NK-92 treated with Interleukin-12 subunit alpha and Interleukin-12 subunit beta, amount 100 ng/mL, for 24 hours (cell line): ENCODE measurements at places on chromosomes 2 and 18.

GRCh38 chr2:16869711-16870110 lies 204.1 kb upstream of the CYRIA start:
- no peak for DNase-seq

DNA sequence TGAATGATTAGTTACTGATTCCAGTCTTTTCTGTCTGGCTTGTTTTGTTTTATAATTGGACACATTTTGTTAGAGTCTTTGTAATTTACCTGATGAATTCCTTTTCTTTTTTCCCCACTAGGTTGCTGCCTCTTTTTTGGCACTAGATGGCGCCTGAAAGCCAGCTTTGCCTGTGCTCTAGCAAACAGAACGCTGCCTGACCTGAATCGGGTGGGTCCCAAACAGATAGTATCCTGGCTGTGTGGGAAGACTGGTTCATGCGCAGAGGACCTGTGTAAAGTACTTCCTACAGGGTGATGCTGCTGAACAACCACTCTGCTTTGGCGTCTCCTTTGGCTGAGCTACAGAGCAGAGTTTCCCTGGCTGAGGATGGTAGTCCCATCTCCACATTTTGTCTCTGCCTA lies 288.2 kb downstream of the IKZF2 start:
- DNase-seq = no peak

GRCh38 chr18:46264255-46264654 lies 160.1 kb downstream of the HAUS1 start:
- no peak for DNase-seq

DNA sequence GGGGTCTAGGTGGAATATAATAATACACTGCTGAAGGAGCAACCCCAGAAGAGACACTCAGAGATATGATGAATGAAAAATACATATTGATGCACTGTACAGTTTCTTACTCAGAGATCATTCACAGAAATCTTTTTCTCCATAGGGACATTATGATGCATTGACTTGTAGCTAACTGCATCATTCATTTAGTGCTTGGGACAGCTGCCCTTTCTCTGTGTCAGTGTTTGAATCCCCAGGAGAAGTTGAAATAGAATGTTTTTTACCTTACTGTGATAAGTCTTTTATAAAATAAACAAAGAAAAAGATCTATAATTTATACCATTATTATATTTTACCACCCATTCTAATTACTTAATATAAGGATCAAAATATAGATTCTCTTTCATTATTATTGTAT lies 91.7 kb upstream of the DSEL start:
- DNase-seq = no peak

DNA sequence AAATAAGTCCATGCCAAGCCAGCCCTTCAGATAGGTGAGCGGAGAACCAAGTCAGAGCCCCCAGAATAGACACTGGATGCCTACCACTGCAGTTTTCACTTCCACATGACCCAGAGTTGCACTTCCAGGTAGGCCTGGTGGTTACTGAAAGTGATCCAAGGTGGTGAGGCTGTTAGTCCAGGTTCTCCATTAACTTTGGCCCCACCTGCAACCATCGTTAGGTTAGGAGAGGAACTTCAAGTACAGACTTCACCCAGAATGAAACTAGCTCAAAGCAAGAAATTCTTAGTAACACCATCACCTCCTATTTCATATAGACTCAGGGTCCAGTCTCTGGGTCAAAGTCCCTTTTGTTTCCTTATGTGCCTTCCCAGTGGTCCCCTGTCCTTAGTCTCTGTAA lies 293.1 kb upstream of the ID2 start:
- DNase-seq = no peak

- DNase-seq = no peak
Measured at GRCh38 chr2:30283931-30284565, 52.7 kb downstream of the LBH start.

- no peak for DNase-seq
Measured at GRCh38 chr2:66689456-66690051, 254.6 kb downstream of the MEIS1 start.

- no peak for DNase-seq
Measured at GRCh38 chr2:46329803-46330775, 32.9 kb downstream of the EPAS1 start.

- no peak for DNase-seq
Measured at GRCh38 chr2:201923436-201924328, 110.0 kb upstream of the FZD7 start.

DNA sequence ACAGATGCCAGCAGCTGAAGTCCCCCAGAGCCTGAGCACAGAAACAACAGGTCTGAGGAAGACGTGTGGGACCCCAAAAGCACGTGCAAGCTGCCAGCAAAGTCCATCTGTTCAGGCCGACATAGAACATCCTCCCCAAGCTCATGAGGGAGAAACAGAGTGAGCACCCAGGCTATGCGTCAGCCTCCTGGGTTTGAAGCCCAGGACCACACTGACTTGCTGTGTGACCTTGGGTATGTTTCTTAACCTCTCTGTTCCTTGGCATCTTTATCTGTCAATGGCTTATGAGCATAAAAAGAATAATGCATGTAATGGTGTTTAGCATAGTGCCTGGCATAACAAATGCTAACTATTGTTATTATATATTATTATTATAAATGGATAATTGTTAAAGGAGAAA lies 40.3 kb downstream of the COL4A4 start:
- no peak for DNase-seq

DNA sequence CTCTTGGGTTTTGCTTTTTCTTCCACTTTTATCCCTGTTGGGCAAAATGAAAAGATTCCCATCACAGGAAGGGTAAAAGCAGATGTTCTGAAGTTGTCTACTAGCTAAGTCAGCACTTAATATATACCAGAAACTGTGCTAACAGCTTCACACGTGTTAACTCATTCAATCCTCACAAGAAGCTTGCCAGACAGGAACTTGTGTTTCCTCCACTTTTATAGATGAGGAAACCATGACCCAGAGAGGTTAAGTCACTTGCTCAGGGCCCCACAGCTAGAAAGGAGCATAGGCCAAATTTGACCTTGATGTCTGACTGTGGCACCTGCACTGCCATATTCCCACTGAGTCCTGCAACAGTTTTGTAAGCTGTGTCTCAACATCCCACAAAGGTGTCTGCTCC lies 76.8 kb upstream of the EPC2 start:
- no peak for DNase-seq

DNA sequence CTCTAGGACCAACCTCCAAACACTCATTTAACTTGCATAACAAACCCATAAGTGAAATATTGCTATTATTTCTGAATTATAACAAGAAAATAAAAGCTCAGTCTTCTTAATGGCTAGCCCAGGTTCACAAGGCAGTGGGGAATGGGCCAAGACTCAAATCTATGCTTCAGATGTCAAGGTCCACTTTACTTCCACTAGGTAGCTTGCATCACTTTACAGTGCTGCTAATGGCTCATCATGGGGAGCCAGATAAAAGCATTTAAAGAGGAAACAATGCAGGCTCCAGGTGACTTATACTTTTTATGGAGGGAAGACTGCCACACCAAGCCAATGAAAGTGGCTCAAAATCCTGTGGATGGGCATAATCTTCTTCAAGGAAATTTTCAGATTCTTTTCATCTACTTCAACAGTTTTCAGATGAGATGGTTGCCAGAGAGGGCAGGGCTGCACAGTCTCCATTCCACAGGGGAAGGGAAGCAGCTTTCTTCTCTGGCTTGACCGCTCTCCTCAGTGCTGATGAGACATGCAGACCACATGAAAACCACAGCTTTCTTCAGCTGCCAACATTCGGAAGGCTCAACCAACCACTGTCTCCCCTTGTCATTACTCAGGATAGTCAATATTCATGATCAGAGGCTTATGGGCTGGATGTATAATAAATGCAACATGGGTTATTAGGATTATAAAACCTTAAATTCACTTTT lies 361.9 kb upstream of the MEX3C start:
- DNase-seq = no peak

DNA sequence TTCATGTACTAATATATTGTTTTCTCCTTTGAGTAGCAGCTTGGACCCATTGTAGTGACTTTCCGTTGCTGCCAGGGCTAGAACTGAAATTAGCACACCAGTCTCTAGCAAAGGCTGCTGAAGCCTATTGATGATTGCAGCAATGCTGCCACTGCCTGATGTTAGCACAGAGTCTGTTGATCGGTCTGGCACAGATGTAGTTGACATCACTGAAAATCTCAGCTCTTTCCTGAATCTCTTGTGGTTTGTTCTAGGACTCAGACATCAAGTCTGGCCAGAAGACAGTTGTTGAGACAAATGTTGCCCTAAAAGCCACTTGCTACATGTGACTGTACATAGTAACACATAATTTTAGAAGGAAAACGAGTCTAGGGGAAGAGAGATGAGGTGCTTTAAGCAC lies 47.2 kb downstream of the VAPA start:
- no peak for DNase-seq

DNA sequence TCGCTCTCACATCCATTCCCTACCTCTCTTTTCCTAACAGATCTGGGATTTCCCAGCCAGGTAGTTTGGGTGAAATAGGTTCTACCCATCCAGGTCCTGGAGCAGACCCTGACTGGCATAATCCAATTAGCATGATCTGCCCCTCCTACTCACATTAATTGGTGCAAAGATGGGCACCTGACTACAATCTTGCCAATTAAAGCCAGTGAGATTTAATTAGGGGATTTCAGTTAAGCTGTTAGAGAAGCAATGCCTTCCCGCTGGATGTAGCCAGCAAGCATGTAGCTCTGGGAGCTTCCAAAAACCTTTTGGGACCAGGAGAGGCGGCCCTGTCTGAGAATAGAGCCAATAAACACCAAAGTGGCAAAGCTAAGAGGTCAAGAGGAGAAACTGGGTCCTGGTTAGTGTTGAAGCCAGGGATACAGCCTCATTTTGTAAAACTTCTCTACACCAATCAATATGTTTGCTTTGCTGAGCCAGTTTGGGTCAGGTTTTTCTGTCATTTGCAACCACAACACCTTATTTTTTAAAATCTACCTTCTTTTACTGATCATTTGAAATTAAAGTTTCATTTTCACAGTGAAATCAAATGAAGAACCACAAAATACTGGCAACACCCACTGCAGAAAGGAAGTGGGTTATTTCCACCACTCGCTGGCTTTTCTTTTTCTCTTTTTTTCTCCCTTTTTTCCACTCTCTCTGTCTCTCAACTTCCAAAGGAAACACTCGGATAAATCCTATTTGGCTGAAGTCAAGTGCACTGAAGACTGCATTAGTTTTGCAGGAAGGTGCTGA lies 3.2 kb upstream of the TTC39C start:
- DNase-seq = no peak

DNA sequence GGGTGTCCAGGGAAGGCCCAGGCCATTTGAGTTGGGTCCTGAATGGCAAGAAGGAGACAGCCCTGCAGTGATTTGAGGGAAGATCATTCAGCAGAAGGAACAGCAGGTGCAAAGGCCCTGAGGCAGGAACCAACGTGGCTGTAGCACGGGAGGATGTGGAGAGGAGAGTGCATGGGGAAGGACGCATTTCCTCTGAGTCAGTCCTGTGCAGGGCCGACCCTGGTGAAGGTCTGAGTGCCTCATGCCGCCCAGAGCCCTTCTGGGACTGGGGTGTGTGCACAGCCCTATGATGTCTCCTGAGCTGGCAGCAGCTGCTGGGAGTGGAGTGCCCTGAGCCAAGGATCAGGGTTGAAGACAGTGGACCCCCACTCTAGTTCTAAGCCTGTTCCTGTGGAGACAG lies 17.9 kb upstream of the ARHGEF4 start:
- DNase-seq = no peak

DNA sequence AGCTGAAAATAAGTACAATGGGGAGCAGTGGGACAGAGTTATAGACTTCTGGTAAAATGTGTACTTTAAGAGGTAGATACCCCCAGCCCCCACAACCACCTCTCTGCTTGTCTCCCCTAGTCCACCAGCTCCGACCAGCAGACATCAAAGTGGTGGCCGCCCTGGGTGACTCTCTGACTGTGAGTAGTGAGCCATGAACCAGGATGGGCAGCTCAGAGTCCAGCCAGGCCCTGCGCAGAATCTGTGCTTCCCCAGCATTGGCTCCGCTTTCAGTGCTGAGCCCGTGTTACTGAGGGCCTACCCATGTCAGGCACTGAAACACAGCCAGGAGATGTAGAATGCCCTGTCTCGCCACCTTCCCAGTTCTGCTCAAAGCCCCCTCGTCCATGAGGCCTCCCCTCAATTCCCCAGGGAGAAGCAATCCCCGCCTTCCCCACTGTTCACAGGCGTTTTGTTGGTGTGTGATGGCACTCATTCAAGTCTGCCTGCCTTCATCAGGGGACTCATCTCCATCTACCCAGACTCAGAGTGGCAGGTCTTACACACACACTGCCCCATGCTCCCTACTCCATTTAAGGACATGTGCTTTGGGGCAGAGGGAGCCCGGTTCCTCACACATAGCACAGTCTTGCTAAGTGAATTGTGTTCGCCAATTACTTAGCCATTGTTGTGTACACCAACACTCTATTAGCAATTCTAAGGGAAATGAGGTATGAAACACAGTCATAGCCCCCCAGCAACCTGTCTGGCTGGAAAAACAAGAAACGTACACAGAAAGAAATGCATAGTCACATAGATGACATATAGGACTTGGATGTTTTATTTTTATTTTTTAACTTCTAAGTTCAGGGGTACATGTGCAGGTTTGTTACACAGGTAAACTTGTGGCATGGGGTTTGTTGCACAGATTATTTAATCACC lies 122.6 kb downstream of the PLB1 start:
- DNase-seq = no peak

- no peak for DNase-seq
Measured at GRCh38 chr18:28113271-28114029, 63.5 kb downstream of the CDH2 start.

- no peak for DNase-seq
Measured at GRCh38 chr18:8689517-8689916, 15.8 kb upstream of the MTCL1 start.

DNA sequence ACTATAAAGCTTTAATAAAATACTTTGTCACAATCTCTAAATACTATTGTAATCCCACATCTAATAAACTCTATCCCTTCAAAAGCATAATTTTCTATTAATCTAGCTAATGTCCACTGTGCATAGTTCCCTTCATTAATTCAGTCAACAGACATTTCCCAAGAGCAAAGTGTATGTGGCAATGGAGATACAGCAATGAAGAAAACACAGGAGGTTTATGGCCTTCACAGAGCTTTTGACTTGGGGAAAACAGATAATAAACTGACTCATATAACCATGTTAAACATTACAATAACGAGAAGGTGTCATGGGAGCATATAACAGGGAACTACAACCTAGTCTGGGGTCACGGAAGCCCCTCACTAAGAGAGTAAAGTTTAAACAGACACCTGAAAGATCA lies 86.3 kb downstream of the SPIRE1 start:
- no peak for DNase-seq

DNA sequence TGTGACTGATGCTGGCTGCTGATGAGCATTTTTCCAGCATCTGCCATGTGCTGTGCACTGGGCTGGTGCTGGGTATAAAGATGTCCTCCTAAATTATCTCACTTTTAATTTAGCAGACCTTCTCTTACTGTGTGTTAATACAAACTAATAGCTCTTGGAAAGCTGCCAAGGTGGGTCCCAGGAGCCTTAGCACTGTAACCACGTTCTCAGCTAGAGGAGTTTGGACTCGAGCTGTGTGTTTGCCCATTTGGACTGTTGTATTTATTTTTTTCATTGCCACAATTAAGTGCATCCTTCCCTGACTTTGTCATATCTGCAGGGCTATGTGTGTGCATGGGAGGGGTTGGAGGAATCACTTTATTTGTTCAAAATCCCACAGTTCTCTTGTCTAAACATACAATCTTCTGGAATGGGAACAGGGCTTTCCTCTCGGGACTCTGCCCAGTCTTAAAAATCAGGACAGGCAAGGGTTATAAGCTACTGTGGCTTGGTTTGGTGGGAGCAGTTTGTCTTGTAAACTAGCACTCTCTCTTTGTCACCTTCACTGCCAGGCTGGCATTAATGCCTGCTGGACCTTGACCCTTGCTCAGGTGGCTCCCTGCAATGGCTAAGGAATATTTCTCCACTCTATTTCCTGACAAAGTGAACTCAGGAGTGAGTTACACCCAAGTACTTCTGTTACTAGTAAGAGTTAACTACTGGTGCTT lies 129.7 kb upstream of the MGAT5 start:
- no peak for DNase-seq
